GM18507 (cell line): ENCODE measurements at places on chromosomes 16 and 17.

DNA sequence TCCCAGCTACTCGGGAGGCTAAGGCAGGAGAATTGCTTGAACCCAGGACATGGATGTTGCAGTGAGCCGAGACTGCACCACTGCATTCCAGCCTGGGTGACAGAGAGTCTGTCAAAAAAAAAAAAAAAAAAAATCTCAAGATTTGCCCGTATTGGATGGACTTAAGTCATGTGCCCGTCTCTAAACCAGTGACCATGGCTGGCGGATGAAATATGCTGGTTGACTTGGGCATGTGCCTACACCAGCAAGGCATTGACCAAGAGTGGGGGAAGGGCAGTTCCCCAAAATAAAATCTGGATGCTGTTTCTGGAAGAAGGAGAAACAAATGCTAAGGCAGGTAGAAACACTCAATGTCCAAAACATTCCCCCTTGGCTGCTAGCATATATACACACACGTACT lies 21.5 kb upstream of the COL1A1 start:
- DNase-seq = no peak

GRCh38 chr17:66538776-66539175 lies 236.4 kb downstream of the PRKCA start:
- DNase-seq = no peak

DNA sequence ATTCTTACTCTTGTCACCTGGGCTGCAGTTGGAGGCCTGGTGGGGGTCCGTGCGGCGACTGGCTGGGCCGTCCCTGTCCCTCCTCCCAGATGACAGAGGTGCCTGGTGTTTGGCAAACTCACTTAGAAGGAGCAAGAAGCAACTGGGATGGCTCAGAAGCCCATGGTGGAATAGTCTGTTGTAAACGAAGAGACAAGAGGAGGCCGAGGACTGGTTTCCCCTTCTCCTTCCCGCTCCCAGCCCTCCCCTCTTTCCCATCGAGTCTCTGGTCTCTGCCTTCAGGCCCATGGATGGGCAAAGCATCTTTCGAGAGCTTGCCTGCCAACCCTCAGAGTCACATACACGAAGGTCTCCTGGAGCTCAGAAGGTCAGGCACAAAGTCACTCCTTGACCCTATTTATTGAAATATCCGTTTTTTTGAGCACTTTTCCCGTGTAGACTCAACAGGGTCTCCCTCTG lies 364.4 kb downstream of the SEC14L1 start:
- DNase-seq = no peak

GRCh38 chr16:82459580-82460256 lies 167.1 kb upstream of the CDH13 start:
- DNase-seq = no peak

DNA sequence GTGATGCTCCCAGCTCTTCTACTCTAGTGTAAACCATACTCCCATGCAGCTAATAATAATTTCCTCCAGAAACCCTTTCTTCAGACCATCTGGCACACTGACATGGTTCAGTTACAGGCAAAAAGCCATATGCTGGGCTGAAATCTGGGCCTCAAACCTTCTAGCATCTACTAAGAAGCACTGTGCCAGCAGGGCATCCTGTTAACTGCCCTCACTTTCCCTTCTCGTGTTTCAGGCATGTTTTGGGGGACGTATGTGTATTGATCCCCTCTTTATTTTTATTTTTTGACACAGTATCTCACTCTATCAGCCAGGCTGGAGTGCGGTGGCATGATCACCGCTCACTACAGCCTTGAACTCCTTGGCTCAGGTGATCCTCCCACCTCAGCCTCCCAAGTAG lies 33.3 kb downstream of the STAT5A start:
- no peak for DNase-seq

DNA sequence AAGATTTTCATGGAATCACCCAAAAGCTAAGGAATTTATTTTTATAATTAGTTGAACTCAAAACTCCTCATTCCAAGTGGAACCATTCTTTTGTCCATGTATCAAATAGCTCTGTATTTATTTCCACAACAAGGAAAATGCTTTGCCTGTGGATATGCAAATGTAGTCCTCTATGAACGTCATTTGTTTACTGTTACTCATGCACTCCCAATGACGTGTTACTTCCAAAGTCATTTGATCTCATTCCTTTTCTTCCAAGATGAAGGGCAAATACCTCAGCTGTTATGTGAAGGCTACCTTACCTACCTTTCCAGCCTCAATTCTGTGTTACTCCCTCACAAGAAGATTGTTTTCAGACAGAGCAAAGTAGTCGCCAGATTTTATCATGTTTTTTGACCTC lies 83.7 kb downstream of the ITFG1 start:
- DNase-seq = no peak

DNA sequence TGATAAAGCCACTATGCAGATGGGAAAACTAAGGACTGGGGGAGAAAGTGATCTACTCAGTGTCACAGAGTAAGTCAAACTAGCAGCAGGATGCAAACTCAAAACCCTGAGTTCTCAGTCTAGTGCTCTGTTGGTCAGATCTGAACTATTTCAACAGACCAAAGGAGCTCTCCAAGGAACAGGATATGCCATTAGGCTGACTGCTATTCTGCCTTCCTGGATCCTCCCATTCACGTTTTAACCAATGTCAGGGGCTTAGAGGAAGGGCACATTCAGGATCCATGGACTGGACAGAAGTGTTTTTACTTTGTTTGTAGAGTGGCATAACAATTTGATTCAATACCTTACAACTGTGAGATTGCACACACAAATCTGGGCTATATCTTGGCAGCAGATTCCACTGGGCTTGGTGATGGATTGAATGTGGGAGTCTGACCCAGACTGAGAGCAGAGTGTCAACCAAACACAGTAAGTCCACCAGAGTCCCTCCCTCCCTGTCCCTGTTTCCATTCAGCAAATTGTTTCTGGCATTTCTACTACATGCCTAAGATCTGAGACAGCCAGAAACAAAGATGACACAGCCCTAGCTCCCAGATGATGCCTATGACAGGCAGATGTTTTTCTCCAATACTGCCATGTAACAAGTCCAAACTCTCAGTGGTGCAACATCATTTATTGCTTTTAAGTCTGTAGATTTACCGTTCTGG lies 337.8 kb upstream of the CDH5 start:
- no peak for DNase-seq

DNA sequence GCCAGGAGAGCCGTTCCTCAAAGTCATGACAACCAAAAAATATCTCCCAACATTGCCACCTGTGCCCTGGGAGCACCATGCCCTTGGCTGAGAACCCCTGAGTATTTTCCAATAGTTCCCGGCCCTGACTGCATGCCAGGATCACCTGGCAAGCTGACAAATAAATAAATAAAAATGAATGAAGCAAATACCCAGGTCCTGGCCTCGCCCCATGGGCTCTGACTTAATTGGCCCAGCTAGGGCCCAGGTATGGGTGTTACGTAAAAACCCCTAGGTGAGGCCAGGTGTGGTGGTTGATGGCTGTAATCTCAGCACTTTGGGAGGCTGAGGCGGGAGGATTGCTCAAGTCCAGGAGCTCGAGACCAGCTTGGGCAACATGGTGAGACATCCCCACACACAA lies 2.7 kb upstream of the C16orf74 start:
- DNase-seq = no peak

DNA sequence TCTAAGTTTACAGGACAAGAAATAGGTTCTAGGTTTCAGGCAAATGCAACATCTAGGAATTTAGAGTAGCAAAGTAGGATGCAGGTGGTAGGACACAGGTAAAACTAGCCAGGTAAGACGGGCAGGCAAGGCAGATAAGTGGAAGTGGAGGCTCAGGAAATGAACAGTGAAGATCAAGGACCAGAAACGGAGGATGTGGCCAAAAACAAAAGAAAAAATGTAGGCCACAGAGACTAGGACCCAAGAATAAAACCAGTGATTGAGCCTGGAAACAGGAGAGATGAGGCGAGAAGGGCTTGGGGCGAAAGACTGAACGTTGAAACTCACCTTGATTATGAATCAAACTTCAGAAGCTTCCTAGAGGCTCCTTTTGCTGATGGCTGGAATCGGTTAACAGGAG lies 24.0 kb downstream of the CPSF4L start:
- DNase-seq = no peak

DNA sequence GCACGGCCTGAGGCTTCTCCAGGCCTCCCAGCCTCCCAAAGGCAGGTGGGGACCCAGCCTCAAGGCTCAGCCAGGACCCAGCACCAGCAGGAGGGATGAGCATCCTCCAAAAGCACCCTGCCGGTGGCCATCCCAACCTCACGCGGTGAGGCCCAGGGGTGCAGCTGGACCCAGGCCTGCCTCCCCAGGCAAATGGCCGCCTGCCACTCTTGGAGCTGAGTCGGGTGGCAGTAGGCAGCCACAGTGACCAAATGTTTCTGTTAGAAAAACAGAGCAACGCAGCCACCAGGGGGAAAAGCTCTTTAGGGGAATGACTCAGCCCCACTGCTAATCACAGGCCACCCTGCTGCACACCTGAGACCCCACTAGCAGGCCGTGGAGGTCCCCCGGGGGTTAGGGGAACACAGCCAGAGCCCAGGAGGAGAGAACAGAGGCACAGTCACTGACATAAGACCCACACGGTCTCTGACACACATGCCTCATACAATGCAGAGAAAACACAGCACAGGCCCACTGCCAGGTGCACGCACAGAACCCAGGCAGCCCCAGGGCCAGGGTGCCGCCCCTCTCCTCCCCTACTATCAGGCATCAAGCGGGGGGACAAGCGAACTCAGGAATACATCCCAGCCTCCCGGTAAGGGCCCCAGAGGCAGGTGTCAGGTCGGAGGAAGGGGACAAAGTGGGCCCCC lies 12.4 kb downstream of the BCAR1 start:
- DNase-seq = no peak

GRCh38 chr17:46930051-46930450 lies 7.1 kb downstream of the GOSR2 start:
- DNase-seq = no peak

DNA sequence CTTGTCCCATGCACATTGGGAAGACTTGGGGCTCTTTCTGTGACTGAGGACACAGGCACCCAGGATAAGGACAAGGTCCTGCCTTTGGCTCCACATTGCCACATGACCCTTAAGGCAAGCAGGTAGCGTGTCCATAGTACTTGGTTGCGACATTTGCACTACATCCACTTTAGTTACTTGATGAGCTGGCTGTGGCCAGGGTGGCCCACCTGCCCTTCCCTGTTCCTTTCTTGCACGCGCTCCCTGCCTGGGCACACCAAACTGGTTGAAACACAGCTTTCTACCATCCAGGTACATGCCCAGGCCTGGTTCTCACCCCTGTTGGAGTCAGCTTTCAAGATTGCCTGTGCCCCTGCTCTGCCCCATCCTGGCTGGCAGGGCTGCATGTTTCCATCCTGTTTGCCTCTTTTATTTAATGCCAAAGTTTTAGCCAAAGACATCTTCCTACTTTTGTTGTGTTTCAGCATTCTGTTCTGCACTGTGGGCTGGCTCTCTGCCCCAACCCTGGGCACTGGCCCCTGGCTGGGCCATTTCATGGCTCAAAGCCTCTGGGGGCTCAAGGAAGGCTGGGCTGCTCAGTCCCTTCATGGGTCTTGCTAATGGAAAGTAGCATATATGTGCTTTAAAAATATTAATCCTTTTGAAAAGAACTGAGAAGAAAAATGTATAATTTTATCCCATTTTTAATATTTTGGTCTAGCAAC lies 3.2 kb downstream of the B3GNT9 start:
- DNase-seq = no peak

DNA sequence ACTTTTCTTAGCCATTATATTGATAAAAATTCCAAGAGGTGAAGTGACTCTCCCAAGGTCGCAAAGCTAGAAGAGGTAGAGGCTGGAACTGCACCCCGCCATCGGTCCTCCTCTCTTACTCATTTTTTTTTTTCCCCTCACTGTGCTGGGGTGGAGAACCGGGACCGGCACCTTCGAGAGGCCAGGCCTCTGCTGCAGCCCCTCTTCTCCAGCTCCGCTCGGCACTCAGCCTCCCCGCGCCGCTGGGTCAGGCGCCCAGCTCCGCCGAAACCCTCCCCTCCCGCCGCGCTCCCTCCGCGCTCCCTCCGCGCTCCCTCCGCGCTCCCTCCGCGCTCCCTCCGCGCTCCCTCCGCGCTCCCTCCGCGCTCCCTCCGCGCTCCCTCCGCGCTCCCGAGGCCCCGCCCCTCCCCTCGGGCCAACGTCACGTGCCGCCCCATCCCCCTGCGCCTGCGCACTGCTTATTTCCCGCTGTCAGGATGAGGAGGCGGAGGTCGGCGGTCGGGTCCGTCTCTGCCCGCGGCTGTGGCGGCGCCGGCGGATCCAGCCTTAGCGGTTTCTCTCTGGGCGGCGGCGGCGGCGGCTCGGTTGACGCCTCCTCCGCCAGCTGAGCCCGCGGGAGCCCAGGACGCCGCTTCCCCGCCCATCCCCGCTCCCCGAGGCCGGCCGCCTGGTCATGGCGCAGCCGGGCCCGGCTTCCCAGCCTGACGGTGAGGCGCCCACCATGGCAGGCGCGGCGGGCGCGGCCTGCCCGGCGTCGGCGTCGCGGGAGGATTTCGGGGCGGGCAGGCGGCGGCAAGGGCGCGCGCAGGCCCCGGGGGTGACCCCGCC lies at the start of gene RABEP1:
Gene RABEP1, plus strand, starts transcription at position 471 of the 828 bp plus-strand sequence. Its CDS starts 203 bp downstream, at position 674.
- peak; percentile 93 for DNase-seq

- DNase-seq = no peak
These were observed 16.1 kb upstream of the UBTF start for GRCh38 chr17:44235583-44235936.

- no peak for DNase-seq
These were observed 3.2 kb downstream of the ZSWIM7 start for GRCh38 chr17:15996322-15996721.

DNA sequence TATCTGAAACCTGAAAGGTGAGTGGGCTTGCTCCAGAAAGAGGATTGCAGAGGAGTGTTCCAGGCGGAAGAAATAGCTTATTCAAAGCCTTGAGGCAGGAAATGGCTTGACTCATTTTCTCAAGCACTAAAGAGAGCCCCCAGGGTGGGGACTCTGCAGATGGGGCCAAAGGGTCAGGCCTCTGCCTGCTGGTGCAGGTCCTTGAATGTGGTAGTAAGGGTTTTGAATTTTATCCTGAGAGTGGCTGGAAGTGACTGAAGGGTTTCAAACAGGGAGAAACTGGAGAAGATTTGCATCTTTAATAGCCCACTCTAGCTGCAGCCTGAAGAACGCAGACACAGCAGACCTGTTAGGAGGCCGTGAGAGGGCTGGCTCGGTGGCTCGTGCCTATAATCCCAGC lies 144.4 kb downstream of the CCT6B start:
- DNase-seq = no peak

- no peak for DNase-seq
These were observed 93.6 kb upstream of the DYNLRB2 start for GRCh38 chr16:80447241-80447640.

GRCh38 chr17:45172232-45172540 lies 10.5 kb downstream of the HEXIM2 start:
- DNase-seq = no peak

- DNase-seq = peak; percentile 99
These were observed 12.1 kb downstream of the HSD3B7 start for GRCh38 chr16:30996985-30997724.

- no peak for DNase-seq
These were observed 36.3 kb upstream of the ZNF750 start for GRCh38 chr17:82876149-82876548.
